ENCODE measurements at places on chromosomes 2 and 18.

GRCh38 chr2:207394812-207395534 is 134.8 kb upstream of the CREB1 start:
- no peak for DNase-seq

DNA sequence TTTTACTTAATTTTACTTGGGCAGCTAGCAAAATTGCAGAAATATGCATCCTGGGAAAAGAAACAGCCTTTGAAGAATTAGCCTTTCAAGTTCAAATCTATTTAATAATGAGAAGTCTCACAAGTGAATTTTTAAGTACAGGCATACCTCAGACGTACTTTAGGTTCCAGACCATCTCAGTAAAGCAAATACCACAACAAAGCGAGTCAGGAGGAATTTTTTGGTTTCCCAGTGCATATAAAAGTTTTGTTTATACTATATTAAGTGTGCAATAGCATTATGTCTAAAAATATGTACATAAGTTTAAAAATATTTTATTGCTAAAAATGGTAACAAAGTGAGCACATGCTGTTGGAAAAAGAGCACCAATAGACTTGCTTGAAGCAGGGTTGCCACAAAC is 50.8 kb upstream of the TWSG1 start:
- no peak for DNase-seq

GRCh38 chr2:29643196-29643595 is 278.2 kb downstream of the ALK start:
- DNase-seq: no peak

- no peak for DNase-seq
Observed at GRCh38 chr2:115569547-115569946, 1127.1 kb downstream of the DPP10 start.

GRCh38 chr18:45690975-45691815 is 32.8 kb upstream of the SLC14A1 start:
- peak; percentile 43 for DNase-seq

- no peak for DNase-seq
Observed at GRCh38 chr2:118925476-118925875, 16.5 kb upstream of the MARCO start.

DNA sequence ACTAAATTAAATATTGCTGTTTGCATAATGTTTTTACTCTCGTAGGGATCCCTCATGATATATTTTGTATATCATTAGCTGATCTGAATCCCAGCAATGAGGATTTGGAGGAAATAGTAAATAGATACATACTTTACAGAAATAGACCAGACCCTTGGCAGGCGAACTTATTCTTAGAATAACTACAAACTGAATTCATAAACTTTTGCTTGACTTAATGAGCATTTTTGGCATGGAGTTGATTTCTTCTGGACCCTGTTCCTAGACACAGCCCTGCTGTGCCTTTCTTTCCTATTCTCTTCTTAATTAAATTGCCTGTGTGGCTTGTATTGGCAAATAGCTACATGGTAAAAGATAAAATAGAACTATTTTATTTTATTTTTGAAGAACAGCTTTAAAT is 145.9 kb downstream of the GREB1L start:
- no peak for DNase-seq

DNA sequence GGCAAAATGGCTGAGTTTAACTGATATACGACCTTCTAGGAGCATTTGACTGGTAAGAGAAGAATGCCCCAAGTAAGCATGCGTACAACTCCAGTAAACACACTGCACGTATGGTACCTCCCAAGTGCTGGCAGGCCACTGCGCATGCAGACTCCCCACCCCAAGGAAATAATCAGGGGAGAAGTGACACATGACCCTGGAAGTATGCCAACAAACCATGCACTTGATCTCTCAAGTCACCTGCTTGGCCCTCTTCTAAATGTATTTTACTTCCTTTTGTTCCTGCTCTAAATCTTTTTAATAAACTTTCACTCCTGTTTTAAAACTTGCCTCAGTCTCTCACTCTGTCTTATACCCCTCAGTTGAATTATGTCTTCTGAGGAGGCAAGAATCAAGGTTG is 129.8 kb upstream of the COL5A2 start:
- DNase-seq: no peak

DNA sequence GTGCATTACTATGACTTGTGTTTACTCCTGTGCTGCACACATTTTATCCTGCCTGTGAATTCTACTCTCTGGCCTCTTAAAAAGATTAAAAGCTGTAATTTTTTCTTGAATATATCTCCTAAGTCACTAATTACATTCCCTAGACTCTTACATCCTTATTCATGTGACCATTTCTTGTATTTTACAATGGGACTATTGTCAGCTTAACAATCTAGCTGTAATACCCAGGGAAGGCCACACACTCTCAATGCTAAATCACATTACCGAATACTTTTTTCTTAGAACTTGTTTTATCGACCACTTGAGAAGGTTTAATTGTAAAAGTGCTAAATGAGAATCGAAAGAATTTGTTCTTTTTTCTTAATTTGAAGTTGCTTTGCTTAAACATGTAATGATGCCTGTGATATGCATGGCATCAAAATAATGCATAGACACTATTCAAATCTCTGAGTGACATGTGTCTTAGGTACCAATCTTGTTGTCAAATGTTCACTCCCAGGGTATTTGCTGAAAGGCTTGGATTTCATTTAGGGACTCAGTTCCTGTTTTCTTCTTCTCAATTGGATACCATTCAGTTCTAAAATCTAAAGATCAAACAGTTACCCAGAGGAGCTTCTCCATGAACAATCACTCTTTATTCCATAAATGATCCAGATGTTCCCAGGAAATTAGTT is 498.5 kb downstream of the DPP10 start:
- no peak for DNase-seq

- DNase-seq: no peak
Observed at GRCh38 chr2:198517976-198518375, 713.6 kb downstream of the PLCL1 start.

- DNase-seq: no peak
Observed at GRCh38 chr2:230924470-230925341, at the start of gene GPR55. TSS of gene GPR55 (minus strand) at chr2:230925242. CDS start at chr2:230910962, 14,280 bp downstream.

GRCh38 chr2:232405943-232406510 is 617 bp upstream of the ALPG start:
- no peak for DNase-seq

GRCh38 chr18:58624011-58624410 is 4.9 kb downstream of the ALPK2 start:
- no peak for DNase-seq

DNA sequence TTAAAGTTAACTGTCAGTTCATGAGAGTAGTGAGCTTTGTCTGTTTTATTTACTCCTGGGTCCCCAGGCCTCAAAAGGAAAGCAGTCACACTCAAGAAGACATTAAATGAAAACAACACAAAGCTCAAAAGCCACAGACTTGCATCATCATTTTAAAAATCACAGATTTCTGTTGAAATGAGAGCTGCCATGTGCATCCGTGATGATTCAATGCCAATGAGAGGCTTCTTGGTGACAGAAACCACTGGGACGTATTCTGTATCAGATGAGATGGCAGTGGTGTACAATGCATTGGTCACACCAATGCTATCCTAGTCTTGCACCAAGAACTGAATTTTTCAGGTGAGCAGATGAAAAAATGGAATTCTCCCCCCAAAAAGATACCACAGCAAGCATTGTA is 204.8 kb downstream of the ANAPC1 start:
- no peak for DNase-seq

DNA sequence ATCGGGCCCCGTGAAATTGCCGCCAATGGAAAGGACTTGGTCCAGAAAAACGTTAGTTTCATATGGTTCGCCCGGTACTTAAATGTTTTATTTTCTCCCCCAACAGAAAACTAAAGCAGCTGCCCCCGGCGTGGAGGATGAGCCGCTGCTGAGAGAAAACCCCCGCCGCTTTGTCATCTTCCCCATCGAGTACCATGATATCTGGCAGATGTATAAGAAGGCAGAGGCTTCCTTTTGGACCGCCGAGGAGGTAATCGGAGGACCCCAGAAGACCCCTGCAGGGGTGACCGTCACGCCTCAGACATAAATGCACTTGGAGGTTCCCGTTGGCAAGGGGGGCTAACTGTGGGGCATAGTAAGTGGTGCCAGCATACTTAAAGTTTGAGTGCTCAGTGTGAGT is 742 bp downstream of the RRM2 start:
- no peak for DNase-seq

- DNase-seq: no peak
Observed at GRCh38 chr2:143525402-143525860, 396.2 kb downstream of the ARHGAP15 start.

- no peak for DNase-seq
Observed at GRCh38 chr2:108378851-108379250, 1.1 kb downstream of the SULT1C4 start.

GRCh38 chr2:121006743-121007489 is 271.2 kb downstream of the GLI2 start:
- DNase-seq: no peak

GRCh38 chr18:24793742-24794141 is 333.3 kb downstream of the HRH4 start:
- no peak for DNase-seq

DNA sequence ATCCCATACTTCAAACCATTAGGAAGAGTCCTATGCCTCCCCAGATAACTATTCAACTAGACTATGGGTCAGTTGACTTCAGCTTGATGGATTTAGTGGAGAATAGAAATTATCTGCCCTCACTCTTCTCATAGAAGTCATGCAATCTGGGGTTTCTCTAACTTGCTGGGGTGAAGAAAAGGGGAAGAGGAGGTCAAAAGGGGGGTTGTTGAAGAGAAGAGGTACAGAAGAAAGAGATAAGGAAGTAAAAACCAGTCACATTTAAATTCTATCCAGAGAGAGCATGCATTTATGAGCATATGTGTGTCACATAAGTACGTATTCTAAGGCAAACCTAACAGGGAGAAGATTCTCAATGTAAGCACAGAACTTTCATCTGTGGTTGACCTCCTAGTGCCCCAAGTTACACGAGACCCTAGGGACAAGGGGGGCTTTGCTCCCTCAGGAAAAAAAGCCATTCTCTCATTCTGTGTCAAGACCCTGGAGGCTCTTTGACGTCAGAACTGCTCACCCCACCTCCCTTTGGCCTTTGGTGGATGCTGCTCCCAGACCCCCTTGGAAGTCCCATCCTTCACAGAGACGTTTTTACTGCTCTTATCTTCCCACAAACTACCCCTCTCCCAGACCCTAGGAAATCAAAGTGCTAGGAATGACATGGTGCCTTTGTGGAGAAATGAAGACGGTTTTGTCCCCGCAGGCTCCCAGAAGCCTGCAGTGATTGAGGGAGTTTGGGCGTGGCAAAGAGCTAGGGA is 236.8 kb upstream of the TNP1 start:
- DNase-seq: no peak

GRCh38 chr2:142944264-142944663 is 66.8 kb downstream of the KYNU start:
- no peak for DNase-seq

- DNase-seq: no peak
Observed at GRCh38 chr2:207337234-207338219, 171.8 kb upstream of the KLF7 start.

GRCh38 chr2:161898633-161899032 is 175.4 kb downstream of the DPP4 start:
- DNase-seq: no peak

DNA sequence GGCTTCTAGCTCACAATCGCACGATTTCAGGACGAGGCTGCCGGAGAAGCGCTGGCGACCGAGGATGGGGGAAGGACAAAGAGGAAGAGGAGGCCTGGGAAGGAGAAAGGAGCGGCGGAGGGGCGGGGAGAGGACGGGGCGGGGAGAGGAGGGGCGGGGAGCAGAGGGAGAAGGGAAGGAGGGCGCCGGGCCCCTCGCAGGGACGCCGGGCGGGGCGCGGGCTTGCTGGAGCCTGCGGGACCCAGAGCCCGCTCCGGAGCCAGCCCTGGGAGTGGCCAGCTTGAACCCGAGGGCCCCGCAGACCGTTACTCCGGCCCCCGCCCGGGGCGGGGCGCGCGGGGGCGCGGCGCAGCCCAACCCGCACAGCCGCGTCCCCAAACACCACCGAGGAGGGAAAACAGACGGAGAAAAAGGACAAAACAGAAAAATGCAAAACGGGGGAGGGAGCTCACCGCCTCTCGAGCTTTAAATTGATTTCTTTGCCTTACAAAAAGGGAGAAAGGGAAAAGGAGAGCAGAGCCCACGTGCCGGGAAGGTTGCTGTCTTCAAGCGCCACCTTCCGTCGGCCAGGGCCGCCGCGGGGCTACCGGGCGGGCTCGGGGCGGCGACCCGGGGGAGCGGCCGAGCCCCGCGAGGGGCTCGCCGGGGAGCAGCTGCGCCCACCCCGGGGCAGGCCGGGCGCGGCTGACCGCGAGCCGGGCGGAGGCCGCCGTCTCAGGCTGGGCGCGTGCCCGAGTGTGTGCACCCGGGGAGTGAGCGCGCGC is 781 bp upstream of the SOX11 start:
- DNase-seq: no peak

GRCh38 chr2:153106802-153107477 is 371.6 kb downstream of the RPRM start:
- no peak for DNase-seq

GRCh38 chr2:100703213-100703612 is 116.7 kb upstream of the NPAS2 start:
- no peak for DNase-seq

GRCh38 chr18:77181950-77182707 is 49.5 kb upstream of the MBP start:
- no peak for DNase-seq
